ENCODE measurements at places on chromosomes 3 and 15.

DNA sequence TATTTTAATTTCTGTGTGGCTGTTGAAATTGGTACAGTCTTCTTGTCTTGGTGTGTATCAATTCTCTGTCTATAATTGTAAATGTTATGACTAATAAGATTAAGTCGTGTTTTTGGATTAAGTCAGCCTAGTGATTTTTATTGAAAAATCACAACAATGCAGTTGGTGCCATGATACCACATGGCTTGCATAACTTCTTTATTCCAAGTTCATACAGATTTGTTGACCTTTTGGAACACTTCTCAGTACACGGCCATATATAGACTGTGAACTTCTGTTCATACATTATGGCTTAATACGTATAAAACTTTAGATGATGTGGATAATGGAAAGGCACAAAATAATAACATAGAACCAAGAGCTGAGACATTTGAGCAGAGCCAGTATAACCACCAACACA is 121.2 kb upstream of the NAALADL2 start:
- DNase-seq = no peak

GRCh38 chr3:37291275-37291700 is 116.9 kb upstream of the LRRFIP2 start:
- DNase-seq = no peak

DNA sequence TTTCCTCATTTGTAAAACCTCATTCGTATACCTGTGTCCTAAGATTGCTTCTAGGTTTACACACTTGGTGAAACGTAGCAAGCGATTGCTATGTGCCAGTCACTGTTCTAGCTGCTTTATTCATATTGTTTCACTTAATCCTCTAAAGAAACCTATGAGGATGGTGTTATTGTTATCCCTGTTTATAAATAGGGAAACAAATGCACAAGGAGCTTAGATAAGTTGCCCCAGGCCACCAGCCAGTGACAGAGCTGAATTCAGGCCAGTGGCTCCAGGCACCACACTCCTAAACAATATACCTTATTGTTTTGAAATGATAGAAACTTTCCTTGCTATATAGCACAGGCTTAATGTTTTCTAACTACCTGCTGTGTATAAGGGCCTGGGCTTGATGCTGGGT is 44.0 kb downstream of the LPP start:
- no peak for DNase-seq

- no peak for DNase-seq
These were observed 7.2 kb upstream of the FAM174B start for GRCh38 chr15:92662762-92663161.

GRCh38 chr3:124347418-124347817 is 355.5 kb upstream of the ROPN1 start:
- no peak for DNase-seq

- no peak for DNase-seq
These were observed 8.9 kb upstream of the PLOD2 start for GRCh38 chr3:146169891-146170290.

- no peak for DNase-seq
These were observed 35.6 kb upstream of the TLE3 start for GRCh38 chr15:70133296-70133695.

DNA sequence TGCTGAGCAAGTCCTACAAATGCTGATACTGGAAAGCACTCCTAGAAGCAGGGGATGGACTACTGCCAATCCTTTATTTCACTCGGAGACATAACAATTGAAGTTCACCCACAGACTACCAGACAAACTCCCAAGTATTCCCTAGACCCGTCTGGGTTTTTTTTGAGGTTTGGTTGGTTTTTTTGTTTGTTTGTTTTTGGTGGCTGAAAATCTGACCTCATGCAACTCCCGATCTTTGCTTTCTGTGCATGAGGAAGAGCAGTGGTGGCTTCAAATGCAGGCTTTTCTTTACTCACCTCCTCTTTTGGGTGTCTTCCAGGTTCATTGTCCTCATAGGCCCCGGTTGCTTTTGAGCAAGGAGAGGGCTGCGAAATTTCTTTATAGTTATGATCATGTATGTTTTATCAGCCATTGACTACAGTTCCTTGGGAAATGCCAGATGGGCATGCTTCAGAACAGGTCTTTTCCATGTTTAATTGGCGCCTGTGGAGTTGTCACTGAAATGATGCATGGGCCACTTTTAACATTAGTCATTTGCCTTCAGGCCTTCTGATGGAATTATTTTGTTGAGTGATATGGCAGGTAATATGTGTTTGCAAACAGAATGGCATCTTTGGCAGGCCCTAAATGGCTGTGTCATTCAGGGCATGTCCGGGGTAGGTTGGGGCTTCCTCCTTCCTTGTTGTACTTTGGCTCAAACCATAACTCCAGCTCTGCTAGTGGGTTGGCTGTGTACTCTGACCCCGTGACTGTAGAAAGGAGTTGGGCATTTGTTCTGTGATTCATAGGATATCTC is 81.3 kb upstream of the ZBED2 start:
- DNase-seq = no peak

DNA sequence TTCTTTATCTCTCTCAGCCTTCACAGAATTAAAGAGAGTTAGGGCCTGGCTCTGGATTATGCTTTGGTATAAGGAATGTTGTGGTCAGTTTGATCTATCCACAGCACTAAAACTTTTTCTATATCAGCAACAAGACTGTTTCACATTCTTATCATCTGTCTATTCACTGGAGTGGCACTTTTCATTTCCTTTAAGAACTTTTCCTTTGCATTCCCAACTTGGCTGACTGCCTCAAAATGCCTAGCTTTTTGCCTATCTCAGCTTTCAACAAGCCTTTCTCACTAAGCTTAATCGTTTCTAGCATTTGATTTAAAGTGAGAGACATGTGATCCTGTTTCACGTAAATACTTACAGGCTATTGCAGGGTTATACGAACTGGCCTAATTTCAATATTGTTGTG is 471.8 kb downstream of the GBE1 start:
- no peak for DNase-seq

- no peak for DNase-seq
These were observed 183.6 kb downstream of the PEX5L start for GRCh38 chr3:179853176-179853575.

- DNase-seq = no peak
These were observed 197.4 kb upstream of the RGMA start for GRCh38 chr15:93286446-93286845.

- no peak for DNase-seq
These were observed 241.9 kb downstream of the ALCAM start for GRCh38 chr3:105608623-105609022.

- no peak for DNase-seq
These were observed 82.4 kb downstream of the RTP4 start for GRCh38 chr3:187450431-187451190.

DNA sequence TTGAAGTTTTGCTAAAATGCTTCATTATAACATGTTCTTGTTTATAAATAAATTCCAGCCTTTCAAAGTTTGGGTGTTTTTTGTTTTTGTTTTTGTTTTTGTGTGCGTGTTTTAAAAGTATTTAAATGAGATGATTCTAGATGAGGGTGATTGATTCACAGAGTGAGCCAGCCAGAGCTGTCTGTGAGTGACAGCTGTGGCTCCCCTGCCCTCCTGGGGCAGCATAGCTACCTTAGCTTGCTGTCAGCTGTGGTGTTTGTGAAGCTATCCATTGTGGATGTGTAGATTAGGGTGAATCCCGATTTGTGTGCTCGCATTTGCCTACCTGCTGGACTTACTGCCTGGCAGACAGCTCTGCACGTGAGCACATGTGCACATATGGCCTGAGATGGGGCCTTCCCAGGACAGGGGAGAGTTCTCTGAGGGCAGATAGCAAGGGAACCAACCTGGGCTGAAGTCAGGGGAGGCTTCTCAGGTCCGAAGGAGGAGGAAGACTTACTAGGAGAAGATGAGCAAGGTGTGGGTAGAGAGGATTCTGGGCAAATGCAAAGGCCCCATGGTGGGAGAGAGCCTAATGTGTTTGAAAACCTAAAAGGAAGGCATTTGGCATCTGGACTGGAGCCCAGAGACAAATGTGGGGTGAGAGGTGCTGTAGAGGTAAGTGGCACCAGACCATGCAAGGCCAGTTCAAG is 124.2 kb downstream of the EEFSEC start:
- no peak for DNase-seq

DNA sequence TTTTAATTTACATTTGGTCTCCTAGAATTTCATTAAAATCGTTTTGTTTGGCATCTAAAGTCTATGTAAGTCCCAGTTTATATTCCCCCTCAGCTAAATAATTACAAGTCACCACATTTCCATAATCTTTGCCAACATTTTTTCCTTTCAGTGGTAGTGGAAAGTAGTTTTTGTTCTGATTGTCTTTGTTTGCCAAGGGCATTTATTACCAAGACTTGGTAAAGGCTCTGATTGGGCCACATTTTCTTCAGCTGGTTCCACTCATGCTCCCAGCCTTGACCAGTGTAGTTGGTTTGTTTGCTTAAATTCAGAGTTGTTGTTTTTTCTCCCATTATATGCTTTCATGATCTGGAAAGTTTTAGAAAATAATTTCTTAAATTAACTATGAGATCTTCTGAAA is 153.4 kb upstream of the MME start:
- DNase-seq = no peak

DNA sequence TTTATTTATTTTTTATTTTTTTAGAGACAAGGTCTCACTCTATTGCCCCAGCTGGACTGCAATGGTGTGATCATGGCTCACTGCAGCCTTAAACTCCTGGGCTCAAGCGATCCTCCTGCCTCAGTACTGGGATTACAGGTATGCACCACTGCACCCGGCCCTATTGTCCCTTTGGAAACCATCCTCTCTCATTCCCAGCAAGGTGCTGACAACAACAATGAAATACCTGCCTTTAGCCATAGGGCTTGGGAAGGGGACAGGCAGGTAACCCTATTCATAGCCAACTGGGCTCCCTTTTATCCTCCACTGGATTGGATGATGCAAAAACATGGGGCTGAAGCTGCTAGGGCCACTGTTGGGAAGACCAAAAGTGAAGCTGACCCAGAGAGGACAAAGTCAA is 43.1 kb downstream of the SCAP start:
- DNase-seq = no peak

DNA sequence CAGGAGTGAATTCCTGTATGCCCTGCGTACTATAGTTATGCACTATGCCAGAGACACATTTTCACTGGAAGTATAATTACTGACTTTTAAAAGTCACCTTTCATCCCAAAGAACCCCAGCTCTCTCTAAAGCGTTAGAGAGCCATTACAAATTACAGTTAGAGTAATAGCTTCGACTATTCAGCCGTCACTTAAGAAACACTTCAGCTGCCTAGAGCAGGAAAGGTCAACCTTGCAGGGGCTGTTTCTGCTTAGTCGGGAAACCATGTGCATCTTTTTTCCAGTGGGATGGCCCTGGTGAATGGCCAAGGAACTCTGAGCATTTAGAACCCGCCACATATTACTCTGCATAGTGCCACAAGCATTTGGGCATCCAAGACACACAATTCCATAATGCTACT is 235.9 kb downstream of the ARRDC4 start:
- no peak for DNase-seq

GRCh38 chr3:77868725-77869124 is 828.8 kb downstream of the ROBO2 start:
- no peak for DNase-seq

DNA sequence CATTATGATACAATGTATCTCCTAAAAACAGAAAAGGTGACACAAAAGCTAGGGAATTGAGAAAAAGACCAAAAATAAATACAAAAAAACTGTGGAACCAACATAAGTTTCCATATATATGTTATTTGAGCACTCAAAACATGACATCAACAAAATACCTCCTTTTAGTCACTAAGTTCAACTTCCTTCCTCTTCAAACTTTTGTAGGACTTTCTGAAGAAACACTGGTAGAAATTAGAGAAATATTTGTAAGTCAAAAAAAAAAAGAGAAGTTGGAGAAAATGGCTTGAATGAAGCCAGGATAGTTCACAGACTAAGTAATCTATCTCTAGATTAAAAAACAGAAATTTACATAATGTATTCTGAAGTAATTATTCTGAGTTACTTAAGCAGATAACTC is 208.4 kb upstream of the ALCAM start:
- no peak for DNase-seq

GRCh38 chr15:40766906-40767837 is 2.6 kb upstream of the C15orf62 start:
- DNase-seq = no peak

DNA sequence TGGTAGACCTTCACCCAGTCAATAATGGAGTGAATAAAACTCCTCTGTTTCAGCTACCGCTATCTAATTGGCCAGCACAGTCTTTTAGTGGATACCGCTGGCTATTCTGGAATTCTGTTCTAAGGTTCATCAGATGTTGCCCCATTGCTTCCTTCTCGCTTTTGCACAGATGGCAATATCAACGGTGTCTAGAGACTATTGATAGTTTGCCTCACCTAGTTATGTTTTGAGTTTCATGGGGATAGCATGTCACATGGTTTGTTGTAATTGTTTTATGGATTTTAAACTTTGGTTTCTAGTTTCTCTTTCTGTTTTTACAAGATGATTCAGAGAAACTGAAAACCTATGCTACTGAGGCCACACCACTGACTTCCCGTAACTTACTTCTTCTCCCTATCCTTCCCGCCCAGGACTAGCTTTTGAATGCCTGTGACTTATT is 2.0 kb downstream of the XRN1 start:
- DNase-seq = no peak

DNA sequence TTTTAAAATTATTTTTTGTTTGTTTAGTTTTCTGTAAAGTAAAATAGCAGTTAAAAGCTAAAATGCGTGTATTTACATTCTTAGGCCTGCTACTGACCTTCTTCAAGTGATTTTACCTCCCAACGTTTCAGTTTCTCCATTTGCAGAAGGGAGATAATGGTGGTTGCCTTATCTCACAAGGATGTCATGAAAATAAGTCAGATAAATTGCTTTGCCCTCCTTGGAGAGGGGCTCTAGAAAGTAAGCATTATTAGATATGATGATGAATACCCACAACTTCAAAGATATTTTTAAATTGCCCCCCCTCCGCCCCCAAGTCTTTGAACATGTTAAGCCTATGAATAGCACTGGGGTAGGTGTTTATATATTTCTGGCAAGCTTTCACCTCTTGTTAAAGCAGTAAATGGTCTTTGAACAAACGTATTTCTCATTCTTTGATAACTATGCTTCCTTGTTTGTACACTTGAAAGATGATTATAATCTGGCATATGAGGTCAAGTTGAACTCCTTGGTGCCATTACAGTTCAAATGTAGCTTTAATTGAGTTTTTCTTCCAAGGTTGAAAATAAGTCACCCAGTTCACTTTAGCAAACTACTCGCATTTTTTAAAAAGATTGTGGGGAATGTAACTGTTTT is 6.4 kb downstream of the TERC start:
- DNase-seq = no peak

- no peak for DNase-seq
These were observed 17.1 kb upstream of the CNTN3 start for GRCh38 chr3:74631351-74632140.

GRCh38 chr3:66393333-66394005 is 107.4 kb downstream of the LRIG1 start:
- no peak for DNase-seq

- no peak for DNase-seq
These were observed 137.6 kb upstream of the TOPAZ1 start for GRCh38 chr3:44104043-44104442.

DNA sequence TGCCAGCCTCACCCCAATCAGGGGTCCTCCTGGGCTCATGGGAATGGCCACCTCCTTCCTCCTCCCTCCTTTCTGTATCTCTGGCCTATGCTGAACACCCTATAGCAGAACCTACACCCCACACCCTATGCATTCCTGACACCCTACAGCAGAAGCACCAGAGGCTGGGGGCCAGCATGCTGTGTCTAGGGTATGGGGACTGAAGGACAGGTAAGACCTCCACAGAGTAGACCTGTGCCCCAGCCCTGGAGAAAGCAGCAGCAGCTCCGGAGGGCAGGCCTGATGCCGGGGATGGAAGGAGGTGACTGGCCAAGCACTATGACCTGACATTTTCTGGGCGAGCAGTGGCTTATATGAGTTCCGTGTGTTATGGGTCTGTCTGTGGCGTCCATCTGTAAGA is 66.9 kb downstream of the TLE3 start:
- no peak for DNase-seq

All from activated naive CD4-positive, alpha-beta T cell (primary cell).